Stimulated activated CD8-positive, alpha-beta memory T cell treated with anti-CD3 and anti-CD28 coated beads, Interleukin-15, amount 100 ng/mL, for 1 hour (primary cell): ENCODE measurements at places on chromosomes 1 and 21.

DNA sequence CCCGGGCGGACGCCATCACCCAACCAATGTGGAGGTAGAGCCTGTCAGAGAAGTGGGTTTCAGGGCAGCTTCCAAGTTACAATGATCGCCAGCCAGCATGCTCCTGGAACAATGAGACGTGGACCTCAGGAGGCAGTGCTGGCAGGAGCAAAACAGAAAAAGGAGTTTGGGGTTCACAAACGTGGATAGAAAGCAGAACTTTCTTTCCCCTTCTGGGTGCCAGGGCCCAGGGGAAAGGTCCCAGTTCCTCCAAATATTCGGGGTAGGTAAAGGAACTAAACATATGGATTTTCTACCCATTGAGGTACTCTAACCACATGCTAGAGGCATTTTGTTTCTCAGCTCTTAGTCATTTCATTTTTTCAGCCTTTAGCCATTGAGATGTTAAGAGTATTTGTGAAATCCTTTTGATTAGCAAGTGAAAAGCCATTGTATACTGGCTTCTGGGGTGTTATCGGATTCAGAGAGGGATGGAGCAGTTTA is 488.4 kb upstream of the ADGRL2 start:
- no peak for DNase-seq

GRCh38 chr1:170415710-170416372 is 116.1 kb upstream of the GORAB start:
- no peak for DNase-seq

DNA sequence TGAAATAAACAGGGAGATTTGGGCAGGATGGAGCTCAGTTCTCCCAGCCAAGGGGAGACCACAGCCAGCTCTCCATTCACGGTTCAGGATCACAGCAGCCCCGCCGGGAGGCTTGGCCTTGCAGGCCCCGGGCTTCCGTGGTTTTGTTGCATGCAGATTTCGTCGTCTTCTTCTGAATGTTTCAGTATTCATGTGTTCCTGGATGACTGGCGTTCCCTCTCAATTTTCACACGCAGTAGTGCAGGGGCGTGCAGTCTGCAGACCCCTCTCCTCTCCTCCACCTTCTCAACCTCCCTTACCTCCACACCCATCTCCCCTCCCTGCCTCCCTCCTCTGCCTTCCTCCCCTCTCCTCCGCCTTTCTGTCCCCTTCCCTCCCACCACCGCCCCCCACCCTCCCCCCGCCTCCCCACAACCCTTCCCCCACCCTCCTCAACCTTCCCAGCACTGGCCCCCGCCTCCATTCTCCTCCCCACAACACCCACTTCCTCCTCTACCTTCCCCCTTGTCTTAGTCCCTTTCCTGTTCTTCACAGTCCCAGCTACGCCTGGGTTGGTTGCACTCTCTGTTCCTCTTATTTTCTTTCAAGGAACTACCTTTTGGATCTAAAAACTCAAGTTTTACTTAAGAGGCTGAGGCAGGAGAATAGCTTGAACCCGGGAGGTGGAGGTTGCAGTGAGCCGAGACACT is 8.4 kb upstream of the SLC19A1 start:
- DNase-seq, result no peak

DNA sequence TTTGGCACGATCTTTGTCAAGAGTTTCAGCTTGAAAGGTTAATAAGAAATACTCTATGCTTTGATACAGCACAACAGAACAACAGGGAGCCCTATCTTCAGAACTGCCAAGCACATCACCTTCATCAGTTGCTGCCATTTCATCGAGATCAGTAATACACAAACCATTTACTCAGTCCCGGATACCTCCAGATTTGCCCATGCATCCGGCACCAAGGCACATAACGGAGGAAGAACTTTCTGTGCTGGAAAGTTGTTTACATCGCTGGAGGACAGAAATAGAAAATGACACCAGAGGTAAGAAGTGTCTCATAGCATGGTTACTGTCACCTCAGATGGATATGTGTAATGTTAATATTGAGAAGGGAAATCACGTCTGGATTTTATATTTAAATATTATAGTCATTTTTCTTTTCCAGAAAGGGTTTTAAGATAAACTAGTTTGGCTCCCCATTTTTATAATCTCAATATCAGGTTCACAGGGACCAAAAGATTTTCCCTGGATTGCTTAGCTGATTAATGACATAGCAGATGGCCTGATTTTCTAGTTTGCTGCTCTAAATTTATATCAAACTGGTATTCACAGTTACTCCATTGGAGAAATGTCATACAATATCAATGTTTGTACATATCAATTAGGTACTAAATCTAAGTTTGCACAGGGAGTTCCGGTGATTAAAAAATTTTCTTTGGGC is 97.3 kb downstream of the USP25 start:
- DNase-seq, result no peak

GRCh38 chr1:246165826-246166709 is 341.0 kb downstream of the SMYD3 start:
- no peak for DNase-seq

DNA sequence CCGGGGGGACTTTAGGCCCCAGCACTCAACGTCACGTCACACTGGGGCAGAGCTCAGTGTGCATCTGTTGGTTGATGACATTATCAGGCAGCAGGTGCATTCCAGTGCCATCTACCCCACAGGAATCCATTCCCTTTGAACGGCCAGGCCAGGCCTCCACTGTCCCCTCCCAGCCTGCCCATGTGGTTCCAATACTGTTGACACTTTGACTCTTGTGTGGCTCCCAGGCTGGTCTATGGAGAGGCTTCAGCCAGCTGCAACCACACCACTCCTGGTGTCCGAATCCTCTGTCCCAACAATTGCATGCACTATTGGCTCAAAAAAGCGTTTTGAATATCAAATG is 92.0 kb upstream of the SIM2 start:
- DNase-seq, result no peak

- no peak for DNase-seq
These were observed 116.7 kb upstream of the GRIK3 start for GRCh38 chr1:37150986-37151385.

GRCh38 chr1:228045405-228045804 is 37.1 kb upstream of the ARF1 start:
- DNase-seq, result no peak

GRCh38 chr21:46374761-46375389 is 50.9 kb downstream of the PCNT start:
- no peak for DNase-seq

DNA sequence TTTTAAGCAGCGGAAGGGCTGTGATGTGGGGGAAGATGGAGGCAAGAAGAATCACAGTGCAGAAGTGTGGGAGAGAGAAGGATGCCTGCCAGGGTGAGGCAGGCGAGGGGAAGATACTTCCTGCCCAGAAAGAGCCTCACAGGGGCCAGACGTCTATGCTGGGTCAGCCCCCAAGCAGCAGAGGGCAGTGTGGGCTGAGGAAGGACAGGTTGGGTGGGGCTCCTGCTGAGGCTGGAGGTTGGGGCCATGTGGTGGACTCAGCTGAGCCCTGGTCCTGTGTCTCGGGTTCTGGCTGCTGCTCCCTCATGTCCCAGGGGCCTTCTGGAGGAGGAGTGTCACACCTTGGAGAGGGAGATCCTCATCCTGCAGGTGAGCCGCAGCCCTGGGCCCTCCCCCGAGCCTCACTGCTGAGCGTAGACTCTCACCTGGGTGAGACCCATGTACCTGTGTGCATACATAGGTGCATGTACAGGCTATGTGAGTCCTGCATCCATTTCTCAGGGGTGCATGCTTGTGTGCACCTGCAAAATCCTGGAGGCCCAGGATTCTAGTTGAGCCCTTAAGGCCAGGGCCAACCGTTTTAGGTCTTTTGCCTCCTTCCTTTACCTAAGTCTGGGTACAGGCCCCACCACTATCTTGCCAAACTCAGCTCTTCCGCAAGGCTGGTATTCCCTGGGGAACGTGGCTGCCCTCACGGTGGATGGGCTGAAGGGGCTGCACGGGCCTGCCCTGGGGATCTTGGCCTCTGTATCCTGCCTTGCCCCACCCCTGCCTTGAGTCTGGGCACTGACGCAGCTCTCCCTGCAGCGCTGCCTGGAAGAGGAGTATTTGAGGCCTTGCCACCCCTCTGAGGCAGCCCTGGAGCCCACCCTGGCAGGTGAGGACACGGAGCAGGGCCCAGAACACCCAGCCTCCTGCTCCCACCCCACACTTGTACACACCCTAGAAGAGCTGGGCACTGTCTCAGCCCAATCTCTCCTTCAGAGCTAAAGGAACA is 3.7 kb downstream of the CCDC24 start:
- no peak for DNase-seq

- no peak for DNase-seq
These were observed 157.3 kb downstream of the PEX14 start for GRCh38 chr1:10631811-10632593.

GRCh38 chr1:161258439-161259344 is at the start of gene PCP4L1:
Gene PCP4L1, plus strand, starts transcription at chr1:161258745. Its CDS starts 230 bp downstream, at chr1:161258975.
- no peak for DNase-seq

DNA sequence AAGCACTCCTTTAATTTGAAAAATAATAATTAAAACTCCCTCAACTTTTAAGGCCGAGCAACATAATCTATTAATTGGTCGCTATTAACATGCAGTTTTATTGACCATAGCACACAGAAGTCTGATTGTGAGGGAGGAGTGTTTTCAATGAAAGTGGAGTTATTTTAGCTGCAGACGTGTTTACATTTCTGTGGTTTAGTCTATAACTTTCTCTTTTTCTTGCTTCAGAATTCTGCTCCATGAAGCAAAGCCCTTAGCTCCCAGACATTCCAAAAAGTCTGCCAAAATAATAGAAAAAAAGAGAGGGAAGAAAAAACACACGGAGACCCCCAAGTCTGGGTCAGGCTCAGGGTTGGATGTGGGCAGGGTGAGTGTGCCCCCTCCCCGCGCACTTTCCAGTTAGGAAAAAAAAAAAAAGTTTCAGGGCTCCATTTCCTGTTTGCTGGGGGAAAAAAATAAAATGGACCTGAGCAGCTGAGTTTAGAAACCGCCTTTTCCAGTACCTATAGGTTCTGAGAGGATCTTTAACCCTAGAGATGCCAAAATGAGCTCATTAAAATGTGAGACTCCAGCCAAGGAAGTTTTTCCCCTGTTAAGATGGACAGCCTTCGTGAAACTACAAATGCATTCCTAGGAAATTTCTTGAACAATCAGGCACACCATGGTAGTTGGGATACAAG is 143.7 kb upstream of the ETS2 start:
- no peak for DNase-seq

DNA sequence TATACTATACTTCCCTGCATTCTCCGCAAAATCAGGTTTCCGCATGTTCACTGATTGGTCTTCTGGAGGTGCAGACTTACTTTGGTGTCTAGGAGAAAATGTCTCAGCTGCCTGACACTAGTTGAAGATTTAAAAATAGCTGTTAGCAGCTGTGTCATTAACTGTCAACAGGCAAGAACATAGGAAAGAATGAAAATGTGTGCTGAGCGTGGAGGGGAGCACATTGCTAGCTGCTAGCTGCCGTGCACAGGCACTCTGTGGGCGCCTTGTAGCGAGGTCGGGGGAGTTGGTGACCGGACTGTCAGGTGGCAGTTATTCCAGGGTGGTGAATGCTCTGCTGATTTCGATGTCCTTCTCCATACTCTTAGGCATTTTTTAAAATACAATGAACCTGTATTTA is 5.2 kb downstream of the FAAH start:
- no peak for DNase-seq

GRCh38 chr1:44613941-44614340 is 60.3 kb downstream of the TMEM53 start:
- no peak for DNase-seq

GRCh38 chr1:221418346-221418745 is 323.5 kb downstream of the DUSP10 start:
- DNase-seq, result no peak

DNA sequence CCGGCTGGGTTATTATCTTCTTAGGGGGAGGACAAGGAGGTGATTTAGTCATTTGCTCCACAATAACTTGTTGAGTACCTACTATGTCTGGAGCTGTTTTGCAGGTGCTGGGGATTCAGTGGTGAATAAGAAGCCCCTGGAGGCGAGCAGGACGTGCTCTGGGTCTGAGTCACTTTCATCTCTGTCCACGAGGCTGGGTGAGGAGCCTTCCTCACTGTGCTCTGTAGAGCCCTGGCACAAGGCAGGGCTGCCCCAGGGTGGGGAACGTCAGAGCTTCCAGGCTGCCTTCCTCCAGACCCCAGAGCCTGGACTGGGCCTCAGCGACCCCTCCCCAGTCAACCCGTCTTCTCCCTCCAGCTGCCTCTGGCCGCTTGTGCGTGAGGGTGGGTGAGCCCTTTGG is 2.5 kb upstream of the PADI6 start:
- DNase-seq, result no peak

GRCh38 chr1:64466033-64466432 is 3.9 kb upstream of the CACHD1 start:
- DNase-seq, result no peak

- DNase-seq, result no peak
These were observed 30.6 kb downstream of the MORN1 start for GRCh38 chr1:2360588-2361364.

DNA sequence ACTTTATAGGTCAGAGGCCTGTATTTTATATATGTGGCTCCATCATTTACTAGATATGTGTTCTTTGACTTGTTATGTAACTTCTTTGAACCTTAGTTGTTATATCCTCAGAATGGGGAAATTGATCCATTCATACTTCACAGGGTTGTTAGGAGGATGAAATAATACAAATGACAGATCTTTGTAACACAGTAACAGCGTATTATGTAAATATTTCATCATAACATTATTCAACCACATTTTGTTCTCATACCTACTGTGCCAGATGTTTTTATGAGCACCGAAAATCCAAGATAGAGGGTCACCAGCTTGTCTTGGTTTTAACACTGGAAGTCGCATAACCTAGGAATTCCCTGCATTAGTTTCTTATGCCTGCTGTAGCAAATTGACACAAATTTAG is 3.3 kb downstream of the SUCO start:
- no peak for DNase-seq

GRCh38 chr1:77687519-77687906 is 5.1 kb upstream of the ZZZ3 start:
- DNase-seq, result no peak

DNA sequence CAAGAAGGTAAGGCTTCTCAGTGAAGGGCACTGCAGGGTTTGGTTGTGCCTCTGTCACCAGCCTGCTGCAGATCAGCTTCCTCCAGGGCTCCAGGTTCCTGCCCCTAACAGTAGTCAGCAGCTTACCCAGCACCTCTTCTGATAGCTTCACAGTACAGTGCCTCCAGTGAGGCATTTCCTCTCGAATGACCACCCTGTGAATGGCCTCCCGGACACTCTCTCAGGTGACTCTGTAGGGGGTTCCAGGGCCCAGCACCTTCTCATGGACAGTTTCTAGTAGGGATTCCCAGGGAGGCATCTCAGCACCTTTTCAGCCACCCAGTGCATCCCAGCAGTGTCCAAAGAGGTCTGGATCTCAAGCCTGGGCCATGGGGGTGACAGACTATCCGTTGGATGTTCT is 28.4 kb downstream of the USP48 start:
- no peak for DNase-seq

DNA sequence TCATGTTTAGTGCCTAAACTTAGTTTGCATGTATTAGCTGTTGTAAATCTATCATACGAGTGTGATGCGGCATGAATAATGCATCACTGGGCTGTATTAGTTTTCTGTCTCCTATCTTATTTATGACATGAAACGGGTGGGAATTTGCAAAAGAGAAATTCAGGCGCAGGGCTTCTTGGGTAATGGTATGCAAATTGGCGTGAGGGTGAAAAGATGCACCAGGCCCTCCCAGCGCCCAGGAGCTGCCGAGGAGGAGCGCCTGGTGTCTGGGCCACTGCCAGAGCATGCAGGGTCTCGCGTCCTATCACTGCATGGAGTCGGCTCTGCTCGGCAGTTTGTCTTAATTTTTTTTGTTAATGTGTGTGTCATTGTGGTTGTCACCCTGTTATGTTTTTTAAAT is 82.9 kb upstream of the ACTL8 start:
- DNase-seq, result no peak
